ENCODE measurements at places on chromosomes 12 and 14.

GRCh38 chr12:132066345-132066685, 77.8 kb downstream of the DDX51 start:
- DNase-seq: peak; percentile 71

- no peak for DNase-seq
Measured at GRCh38 chr12:65998536-65999530, 131.7 kb downstream of the LLPH start.

DNA sequence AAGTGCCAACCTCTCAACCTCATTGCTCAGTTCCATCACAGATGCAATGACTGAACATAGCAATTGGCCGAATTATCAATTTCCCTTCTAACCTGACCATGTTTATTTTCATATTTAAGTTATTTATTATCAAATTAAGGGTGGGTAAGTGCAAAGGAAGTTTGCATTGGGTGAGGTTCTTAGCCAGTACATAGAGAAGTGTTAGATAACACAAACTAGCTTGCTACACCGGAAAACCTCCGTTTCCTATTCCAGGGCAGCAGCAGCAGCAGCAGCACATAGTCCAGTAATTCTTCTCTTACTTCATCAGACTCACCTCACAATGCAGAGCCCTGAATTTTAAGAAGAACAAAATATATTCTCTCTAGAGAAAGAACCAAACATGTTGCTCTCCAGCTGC, 200.5 kb upstream of the OR4E1 start:
- DNase-seq: no peak

- no peak for DNase-seq
Measured at GRCh38 chr12:124525927-124526692, 41.3 kb downstream of the NCOR2 start.

DNA sequence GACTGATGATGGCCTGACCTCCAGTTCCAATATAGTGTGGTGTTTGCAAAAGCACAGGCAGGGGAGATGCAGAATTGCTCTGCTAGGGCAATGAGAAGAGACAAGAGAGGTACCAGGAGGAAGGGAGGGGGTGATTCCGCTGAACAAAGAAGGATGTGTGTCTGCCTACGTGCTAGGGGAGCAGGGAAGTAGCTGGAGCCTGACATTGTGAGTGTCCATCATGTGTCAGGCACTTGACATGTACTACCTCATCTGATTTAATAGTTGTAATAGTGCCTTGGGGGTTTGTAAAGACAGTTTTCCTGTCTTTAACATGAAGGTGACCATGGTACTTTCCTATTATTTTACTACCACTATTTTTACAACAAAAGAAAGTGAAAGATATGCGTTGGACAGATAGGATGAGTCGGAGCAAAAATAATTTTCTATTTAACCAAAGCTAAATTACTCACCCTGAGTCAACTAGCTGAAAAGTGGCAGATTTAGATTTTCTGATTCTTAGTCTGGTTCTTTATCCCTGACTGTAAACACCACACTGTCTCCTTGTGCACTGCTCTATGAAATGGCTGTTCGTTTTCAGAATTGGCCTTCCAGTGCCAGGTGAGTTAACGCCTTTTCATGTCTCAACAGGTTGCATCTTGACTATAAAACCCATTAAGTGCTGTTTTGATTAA, 33.7 kb upstream of the TEAD4 start:
- DNase-seq: no peak

- DNase-seq: no peak
Measured at GRCh38 chr12:102961466-102961855, 4.0 kb downstream of the ASCL1 start.

DNA sequence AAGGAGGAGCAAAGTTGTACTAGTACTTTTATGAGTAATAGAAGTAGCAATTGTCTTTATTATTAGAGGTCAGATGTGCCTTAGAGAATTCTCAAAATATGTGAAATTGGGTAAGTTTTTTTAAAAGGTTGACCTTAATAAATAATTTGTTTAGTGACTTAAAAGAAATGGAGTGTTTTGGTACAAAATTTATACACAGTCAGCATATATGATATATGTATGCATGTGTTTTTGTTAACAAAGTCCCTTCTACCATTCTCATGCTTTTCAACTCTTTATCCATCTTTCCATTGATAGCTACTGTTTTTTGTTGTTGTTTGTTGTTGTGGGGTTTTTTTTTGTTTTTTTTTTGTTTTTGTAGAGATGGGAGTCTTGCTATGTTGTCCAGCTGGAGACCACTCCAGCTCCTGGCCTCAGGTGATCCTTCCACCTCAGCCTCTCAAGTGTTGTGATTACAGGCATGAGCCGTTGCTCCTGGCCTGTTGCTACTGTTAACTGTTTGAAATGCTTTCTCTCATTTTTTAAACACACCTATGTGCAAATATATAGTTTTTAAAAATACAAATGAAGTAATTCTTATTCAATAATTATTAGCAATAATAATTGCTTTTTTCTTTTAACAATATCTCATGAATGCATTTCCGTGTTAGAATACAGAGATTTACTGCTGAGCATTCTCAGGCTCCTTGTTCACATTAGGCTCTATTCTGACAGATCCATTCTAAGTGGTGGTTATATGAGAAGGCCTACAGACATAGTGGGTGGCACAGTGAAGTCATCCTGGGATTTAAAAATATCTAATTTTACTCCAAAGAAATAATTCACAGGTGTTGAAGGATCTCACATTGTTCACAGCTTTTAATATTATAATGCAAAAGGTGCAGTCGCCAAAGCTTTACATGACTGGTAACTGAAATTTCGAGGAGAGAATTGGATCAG, 10.4 kb downstream of the NAA30 start:
- no peak for DNase-seq

DNA sequence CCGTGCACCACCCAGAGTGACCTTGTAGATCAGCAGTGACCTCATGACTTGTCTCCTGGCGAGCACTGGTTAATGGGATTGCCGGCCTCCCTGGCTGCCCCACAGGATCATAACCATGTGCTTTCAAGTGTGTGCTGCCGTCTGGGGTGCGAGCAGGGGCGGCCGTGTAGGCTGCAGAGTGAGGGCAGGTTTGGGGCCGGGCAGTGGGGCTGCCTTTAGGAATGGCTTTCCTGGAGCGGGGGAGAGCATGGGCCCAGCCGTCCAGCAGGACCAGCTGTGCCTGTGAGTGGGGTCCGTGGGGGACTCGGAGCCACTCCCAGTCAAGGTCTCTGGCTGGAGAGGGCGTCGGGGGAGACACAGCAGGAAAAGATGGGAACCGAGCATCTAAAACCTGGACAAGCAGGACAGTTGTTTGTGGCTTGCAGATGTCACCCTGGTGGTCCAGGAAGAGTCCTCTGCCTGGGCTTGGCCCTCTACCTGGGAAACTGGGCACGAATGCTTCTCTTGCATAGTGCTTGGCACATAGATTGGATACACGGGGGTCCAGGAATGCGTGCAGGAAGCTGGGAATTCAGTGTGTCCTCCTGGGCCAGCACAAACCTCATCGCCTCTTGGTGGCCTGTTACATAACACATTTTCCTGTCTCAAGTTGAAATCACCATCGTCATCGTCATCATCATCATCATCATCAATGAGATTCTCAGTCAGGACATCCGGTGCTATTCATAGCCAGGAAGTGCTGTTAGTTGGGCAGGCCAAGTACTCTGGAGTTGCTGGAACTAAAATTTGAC, 96.0 kb downstream of the ADGRD1 start:
- DNase-seq: no peak

DNA sequence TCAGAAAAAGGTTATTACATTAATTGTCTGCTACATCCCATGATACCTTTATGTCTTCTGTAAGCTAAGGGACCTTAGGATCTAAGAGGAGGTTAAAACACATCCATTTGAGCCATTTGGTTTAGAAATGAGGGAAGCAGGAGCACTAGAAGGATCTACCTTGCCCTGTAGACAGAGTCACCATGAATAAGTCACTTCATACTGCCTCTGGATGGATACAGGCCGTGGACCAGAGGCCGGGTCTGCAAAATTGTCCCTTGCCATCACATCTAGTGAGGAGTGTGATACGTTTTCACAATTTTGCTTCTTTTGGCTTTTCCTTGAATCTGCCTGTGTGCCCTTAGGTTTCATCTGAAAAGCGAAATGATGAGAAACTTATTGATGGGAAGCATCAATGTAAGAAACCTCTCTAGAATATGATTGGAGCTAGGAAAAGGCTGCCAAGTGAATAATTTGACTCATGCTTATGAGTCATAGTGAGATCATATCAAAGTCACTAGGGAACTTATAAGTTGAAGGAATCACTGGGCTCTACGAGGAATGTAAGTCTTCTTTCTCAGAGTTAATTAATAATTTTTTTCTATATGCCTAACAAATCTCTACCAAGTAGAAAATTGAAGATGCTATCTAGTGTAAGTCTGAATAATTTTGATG, 10.8 kb downstream of the GLRX5 start:
- DNase-seq: no peak

DNA sequence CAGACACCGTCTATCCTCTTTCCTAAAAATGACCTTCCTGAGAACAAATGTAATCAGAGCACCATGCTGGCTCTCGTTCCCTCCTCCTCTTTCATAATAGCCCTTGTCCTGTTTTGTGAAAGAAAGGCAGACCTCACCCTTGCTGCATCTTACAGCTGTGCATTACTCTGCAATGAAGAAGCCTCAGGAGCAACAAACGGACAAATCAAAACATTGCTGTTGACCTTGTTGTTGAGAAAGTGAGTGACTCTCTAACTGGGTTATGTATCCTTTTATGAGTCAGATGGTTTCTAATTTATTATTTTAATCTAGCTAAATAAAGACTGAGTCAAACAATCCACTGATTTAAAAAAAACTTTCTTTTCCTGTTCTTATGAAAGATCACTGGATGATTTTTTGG, 180.9 kb downstream of the RPS29 start:
- no peak for DNase-seq

DNA sequence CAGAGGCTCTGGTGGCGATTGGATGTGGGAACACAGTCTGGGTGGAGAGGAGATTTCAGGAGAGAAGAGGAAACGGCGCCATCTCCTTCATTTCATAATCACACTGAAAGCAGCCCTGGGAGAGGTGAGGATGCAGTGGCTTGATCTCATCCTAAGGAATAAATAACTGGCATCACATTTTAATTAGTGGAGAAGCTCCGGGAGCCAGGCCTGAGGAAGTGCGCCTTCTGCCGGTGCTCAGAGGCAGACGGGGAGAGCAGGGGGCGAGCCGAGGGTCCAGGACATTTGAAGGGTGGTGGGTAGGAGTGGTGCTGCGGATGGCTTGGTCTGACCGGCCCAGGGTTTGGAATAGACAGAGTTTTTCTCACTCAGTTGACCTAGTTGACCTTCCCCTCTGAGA, 265.0 kb downstream of the CACNA1C start:
- no peak for DNase-seq

GRCh38 chr14:81435391-81436295, 35.5 kb upstream of the STON2 start:
- DNase-seq: peak; percentile 27

DNA sequence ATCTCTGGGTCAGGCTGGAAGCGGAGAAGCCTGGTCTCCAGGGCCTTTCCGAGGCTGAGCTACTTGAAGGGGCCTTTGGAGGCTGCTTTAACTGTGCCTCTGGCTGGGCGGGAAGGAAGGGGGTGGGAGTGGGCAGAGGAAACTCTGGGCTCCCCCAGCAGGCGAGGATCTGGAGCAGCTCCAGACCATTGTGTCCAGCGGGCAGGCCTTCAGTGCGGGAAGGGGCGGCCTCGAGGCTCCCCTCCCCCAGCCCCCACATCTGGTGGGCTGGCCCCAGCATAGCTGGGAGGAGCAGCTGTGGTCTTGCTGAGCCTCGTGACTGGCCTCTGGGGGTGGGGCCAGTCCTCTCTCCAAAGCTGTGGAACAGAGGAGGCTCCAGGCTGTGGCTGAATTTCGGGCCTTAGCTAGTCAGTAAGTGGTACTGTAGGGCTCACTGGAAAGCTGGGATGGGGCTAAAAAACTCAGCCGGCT, 3.4 kb downstream of the TAMALIN start:
- no peak for DNase-seq

DNA sequence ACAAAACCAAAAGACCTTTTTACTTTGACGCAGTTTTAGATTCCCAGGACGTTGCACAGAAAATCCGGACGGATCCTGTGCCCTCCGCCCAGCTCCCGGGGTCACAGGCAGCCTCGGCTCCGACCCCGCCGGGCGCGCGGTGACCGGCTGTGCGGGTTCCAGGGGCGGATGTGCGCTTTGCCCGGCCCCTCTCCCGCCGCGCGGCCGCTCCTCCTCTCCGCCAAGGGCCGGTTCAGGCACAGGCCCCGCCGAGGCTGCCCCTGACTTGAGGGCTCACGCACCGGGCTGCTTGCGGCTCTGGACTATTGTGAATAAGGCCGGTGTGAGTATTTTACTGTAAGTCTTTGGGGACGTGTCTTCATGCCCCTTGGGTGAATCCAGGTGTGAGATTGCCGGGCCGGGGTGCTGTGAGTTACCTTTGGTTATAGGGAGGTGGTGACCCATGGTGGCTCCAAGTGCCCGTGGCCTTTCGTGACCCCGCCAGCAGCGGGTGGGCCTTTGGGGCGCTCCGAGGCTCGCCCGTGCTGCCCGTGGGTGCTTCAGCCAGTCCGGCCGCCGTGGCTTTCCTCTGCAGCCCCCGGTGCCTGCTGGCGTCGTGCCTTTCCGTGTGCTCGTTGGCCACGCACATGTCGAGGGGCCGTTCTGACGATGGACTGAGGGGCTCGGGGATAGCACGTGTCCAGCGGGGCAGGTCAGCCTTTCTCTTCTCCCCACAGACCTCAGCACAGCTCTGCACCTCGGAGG, 45.9 kb downstream of the NOC4L start:
- no peak for DNase-seq

GRCh38 chr14:58914279-58914855, 274.1 kb upstream of the DAAM1 start:
- DNase-seq: no peak

DNA sequence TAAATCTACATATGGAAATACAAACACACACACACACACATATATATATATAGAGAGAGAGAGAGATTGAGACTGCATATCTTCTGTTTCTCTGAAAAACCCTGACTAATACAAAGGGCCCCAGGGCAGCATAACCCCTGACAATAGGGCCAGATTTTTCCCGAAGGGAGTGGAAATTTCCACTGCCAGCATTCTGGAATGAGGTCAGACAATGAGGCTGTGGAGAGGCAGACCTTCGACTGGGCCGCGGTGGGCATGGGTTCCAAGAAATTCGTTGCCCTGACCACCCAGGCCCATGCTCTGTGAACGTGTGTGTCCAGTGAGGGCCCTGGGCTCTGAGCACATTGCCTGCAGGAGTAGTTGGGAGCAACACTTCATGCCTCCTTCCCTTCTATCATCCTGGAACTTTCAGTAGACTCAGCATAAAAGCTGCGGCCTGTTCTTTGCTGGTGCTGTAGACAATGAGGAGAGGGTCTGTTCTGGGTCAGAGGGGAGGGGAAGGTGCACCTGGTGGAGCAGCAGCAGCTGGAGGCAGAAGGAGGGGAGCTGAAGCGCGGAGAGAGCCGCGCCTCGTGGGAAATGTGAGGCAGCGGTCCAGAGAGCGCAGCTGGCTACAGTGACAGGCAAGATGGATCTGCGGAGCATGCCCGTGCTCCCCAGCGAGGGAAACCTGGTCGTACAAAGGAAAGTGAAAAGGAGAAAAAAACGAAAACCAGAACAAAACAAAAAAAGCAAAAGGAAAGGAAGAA, 25.6 kb upstream of the CCDC60 start:
- no peak for DNase-seq

GRCh38 chr12:115437061-115437567, 753.1 kb upstream of the TBX3 start:
- DNase-seq: no peak

GRCh38 chr12:123075646-123076171, 75.2 kb downstream of the PITPNM2 start:
- DNase-seq: peak; percentile 88

- DNase-seq: no peak
Measured at GRCh38 chr12:43577381-43577780, 25.4 kb upstream of the ADAMTS20 start.
